ENCODE measurements at places on chromosomes 3 and 15. TPM values are rescaled to one million over a fixed set of nuclear protein-coding genes. Genes with fewer than 3 reads are reported as not detected.

Gene FBXO40
- 0.05 TPM for polyA plus RNA-seq

Gene MCTP2
- polyA plus RNA-seq: 2.9 TPM

Gene KBTBD13
- not detected for polyA plus RNA-seq

Gene THSD4
- 2.5 TPM for polyA plus RNA-seq

Gene CD86
- 0.12 TPM for polyA plus RNA-seq

Gene ANKRD63
- 0.18 TPM for polyA plus RNA-seq

Gene GRAMD1C
- polyA plus RNA-seq: 0.62 TPM

Gene ST6GAL1
- 62.8 TPM for polyA plus RNA-seq

Gene FANCD2OS
- polyA plus RNA-seq: not detected

Gene PRR20G
- polyA plus RNA-seq: 0.67 TPM

Gene C3orf22
- not detected for polyA plus RNA-seq

Gene CCNB2
- 76.0 TPM for polyA plus RNA-seq

DNA sequence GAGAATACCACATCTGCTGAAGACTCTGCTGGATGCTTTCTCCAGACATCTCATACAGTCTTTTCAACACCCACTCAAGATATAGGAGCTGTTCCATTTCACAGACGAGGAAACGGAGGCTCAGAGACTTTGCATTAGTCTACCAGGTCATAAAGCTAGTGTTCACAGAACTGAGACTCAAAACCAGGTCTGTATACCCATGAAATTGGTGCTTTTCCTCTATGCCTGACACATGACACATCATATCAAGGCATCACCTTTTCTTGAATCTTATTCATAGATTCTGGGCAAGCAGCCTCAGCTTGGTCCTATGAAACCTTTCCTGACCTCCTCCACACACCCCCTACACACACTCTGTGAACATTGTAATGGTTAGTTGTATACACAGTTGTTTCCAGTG lies 101.2 kb downstream of the LPP start:
- no peaks in the 10 kb centered on the region for H3K27me3 ChIP-seq
- no peak overlapping the region for H3K27ac ChIP-seq
- no peaks in the 10 kb centered on the region for H3K4me1 ChIP-seq
- H3K36me3 ChIP-seq: no peaks in the 10 kb centered on the region
- H3K4me3 ChIP-seq: no peak overlapping the region

DNA sequence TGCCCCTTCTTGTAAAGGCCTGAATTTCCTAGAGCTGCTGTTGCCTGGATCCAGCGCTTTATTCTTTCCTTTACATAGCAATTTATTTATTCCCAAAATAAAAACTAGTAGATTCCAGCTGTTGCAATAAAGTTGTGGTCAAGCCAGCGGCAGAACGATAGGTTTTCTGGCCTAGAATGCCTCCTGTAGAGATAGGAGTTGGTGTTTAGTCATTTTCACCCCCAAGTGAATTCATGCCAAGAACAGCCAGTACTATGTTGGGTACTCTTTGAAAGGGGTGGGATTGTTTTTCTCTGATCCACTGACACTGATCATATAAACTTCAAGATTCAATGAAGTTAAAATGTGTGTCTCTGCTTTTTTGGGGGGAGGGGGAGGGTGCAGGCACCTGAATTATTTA lies 69.7 kb downstream of the KLHL25 start:
- H3K4me3 ChIP-seq: no peak overlapping the region
- H3K36me3 ChIP-seq: peaks cover 2% of the 10 kb centered on the region
- H3K27ac ChIP-seq: no peak overlapping the region
- no peaks in the 10 kb centered on the region for H3K27me3 ChIP-seq

- no peaks in the 10 kb centered on the region for H3K4me1 ChIP-seq
- H3K36me3 ChIP-seq: peaks cover 6% of the 10 kb centered on the region
- DNase-seq: no peak
- H3K4me3 ChIP-seq: no peak overlapping the region
These were observed 25.0 kb downstream of the MIX23 start for GRCh38 chr3:122357828-122358702.

DNA sequence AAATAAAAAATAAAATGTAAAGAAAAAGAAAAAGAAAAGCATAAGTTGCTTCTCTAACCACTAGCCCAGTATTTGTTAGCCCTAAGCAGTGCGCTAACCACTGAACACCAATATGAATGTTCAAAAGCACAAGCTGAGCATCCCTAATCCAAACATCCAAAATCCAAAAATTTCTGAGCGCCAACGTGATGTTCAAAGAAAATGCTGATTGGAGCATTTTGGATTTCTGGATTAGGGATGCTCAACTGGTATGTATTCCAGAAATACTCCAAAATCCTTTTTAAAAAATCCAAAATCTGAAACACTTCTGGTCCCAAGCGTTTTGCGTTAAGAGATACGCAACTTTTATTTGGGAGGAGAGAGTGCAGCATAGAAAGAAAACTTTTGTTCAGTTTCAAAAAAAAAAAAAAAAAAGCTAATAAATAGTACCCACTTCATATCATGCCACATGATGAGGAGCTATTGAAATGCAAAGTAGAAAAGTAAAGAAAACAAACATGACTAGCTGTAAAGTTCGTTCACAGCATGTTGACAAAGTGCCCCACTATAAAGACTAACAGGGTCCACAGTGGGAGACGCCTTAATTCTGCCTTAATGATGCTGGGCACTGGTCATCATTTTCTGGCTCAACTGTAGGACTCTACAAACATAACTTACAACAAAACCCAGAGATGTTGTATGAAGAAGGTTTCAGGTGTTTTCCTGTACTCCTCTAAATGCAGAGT lies 32.4 kb downstream of the EDC3 start:
- H3K36me3 ChIP-seq: 0 out of 2 replicates have a peak, but pooled peaks cover 2% of the 10 kb centered on the region
- H3K4me1 ChIP-seq: no peaks in the 10 kb centered on the region
- DNase-seq: no peak
- H3K27me3 ChIP-seq: no peaks in the 10 kb centered on the region
- no peak overlapping the region for H3K27ac ChIP-seq
- H3K4me3 ChIP-seq: no peak overlapping the region

GRCh38 chr3:177820683-177821316 lies 623.5 kb upstream of the TBL1XR1 start:
- no peak for DNase-seq
- no peak overlapping the region for H3K4me3 ChIP-seq
- no peaks in the 10 kb centered on the region for H3K36me3 ChIP-seq
- no peaks in the 10 kb centered on the region for H3K4me1 ChIP-seq
- H3K27me3 ChIP-seq: no peaks in the 10 kb centered on the region

DNA sequence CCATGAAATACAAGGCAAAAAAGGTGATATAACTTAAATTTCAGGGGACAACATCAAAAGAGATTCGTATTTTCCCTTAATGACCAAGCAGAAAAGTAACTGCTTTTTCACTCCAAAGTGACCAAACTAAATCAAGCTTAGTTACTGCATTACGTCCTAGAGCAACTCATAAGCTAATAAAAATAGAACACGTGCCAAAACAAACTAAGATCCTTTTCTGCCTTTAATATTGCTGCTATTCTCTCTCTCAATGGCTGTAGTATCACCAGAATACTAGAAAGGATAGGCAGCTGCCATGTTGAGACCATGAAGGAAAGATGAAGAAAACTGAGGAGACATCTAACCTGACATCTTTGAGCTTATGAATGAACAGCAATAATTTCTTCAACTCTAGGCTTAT lies 43.3 kb downstream of the UBXN7 start:
- H3K4me3 ChIP-seq: no peak overlapping the region
- no peaks in the 10 kb centered on the region for H3K27me3 ChIP-seq
- no peak overlapping the region for H3K27ac ChIP-seq

- H3K27ac ChIP-seq: no peak overlapping the region
- H3K4me3 ChIP-seq: no peak overlapping the region
- no peak for DNase-seq
- no peaks in the 10 kb centered on the region for H3K27me3 ChIP-seq
- peaks cover 4% of the 10 kb centered on the region for H3K36me3 ChIP-seq
These were observed 25.8 kb downstream of the USP4 start for GRCh38 chr3:49313896-49314688.

DNA sequence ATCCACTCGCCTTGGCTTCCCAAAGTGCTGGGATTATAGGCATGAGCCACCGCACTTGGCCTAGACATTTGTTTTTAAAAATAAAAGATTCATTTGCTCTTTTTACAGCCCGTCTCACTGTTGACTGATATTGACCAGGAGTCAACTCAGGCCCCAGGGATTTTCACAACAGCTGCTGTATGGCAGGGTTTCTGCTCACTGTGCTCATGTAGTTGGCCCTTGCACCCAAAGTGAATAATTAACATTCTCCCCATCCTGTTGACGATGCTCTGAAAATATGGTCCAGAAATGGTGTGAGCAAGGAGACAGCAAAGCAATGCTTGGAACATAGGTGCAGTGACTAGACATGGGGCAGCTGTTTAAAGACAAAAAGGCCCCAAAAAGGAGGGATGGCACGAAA lies 2.9 kb upstream of the CCR5 start:
- no peak overlapping the region for H3K27ac ChIP-seq
- H3K27me3 ChIP-seq: no peaks in the 10 kb centered on the region
- DNase-seq: no peak
- H3K36me3 ChIP-seq: no peaks in the 10 kb centered on the region

DNA sequence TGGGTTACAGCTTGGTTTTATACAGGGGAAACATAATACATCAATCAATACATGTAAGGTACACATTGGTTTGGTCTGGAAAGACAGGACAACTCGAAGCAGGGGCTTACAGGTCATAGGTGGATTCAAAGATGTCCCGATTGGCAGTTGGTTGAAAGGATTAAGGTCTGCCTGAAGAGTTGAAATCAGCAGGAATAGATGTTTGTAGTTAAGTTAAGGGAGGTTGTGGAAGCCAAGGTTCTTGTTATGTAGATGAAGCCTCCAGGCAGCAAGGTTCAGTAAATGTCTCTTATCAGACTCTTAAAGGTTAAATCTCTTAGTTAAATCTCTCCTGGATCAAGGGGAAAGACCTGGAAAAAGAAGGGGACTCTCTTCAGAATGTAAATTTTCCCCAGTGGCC lies 58.4 kb upstream of the MINAR1 start:
- no peak overlapping the region for H3K4me3 ChIP-seq
- H3K27ac ChIP-seq: no peak overlapping the region
- no peaks in the 10 kb centered on the region for H3K4me1 ChIP-seq
- H3K36me3 ChIP-seq: no peaks in the 10 kb centered on the region

DNA sequence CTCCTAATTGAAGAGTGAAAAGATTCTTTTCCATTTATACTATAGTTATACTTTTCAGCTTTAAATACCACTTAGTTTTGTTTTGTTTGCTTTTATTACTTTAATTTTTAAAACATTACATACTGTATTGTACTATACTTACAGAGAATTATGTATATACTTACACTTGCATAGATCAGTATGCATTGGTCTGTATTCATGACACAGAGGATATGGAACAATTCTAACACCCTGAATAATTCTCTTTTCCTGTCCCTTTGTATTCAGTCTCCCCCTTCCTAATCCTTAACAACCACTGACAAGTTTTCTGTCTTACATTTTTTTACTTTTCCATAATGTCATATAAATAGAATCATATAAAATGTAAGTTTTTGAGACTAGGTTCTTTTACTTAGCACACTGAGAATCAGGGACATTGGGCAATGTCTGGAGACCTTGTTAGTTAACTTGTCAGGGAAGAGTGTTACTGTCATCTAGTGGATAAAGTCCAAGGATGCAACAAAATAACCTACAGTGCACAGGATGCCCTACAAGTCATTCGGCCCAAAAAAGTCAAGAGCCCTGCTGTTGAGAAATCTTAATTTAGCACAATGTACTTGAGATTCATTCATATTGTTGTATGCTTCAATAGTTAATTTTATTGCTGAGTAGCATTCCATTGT lies 95.7 kb upstream of the MCTP2 start:
- no peaks in the 10 kb centered on the region for H3K27me3 ChIP-seq
- no peaks in the 10 kb centered on the region for H3K36me3 ChIP-seq
- DNase-seq: no peak
- no peak overlapping the region for H3K4me3 ChIP-seq
- no peaks in the 10 kb centered on the region for H3K4me1 ChIP-seq

- no peak for DNase-seq
- H3K4me3 ChIP-seq: no peak overlapping the region
- H3K27me3 ChIP-seq: no peaks in the 10 kb centered on the region
- no peaks in the 10 kb centered on the region for H3K36me3 ChIP-seq
- H3K4me1 ChIP-seq: no peaks in the 10 kb centered on the region
These were observed 29.5 kb downstream of the CFAP100 start for GRCh38 chr3:126424039-126424717.

GRCh38 chr3:121918779-121919483 lies 24.7 kb downstream of the SLC15A2 start:
- no peaks in the 10 kb centered on the region for H3K27me3 ChIP-seq
- no peak overlapping the region for H3K27ac ChIP-seq
- no peak for DNase-seq
- no peaks in the 10 kb centered on the region for H3K4me1 ChIP-seq
- H3K4me3 ChIP-seq: no peak overlapping the region

DNA sequence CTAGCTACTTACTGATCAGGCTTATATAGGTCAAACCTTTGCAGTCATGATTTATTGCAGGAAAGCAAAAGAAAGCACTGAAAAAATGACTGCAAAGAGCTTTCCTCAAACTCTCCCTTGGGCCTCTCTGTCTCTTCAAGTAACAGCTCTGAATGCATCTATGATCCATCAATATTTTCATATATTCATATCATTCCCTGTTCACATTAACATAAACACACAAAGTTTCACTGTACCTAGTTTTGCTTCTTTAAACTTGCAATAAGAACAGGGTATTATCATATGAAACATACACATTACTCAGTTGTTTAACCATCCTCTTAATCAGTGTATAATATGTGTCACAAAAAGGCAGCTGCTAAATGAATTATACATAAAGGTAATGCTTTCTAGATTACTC lies 107.9 kb upstream of the ARL6 start:
- H3K27me3 ChIP-seq: no peaks in the 10 kb centered on the region
- no peaks in the 10 kb centered on the region for H3K4me1 ChIP-seq
- DNase-seq: no peak
- H3K27ac ChIP-seq: no peak overlapping the region
- no peak overlapping the region for H3K4me3 ChIP-seq

GRCh38 chr3:197356275-197356674 lies 57.9 kb upstream of the DLG1 start:
- H3K4me1 ChIP-seq: no peaks in the 10 kb centered on the region
- H3K36me3 ChIP-seq: no peaks in the 10 kb centered on the region
- H3K27me3 ChIP-seq: no peaks in the 10 kb centered on the region
- H3K4me3 ChIP-seq: no peak overlapping the region

- H3K4me3 ChIP-seq: peak overlapping the region; percentile 65
- peaks cover 4% of the 10 kb centered on the region for H3K36me3 ChIP-seq
- H3K27me3 ChIP-seq: no peaks in the 10 kb centered on the region
- peaks cover 4% of the 10 kb centered on the region for H3K4me1 ChIP-seq
- no peak for DNase-seq
- H3K27ac ChIP-seq: no peak overlapping the region
These were observed 1.5 kb downstream of the ZNF639 start for GRCh38 chr3:179324270-179324754.

GRCh38 chr3:2303566-2303965 lies 204.9 kb downstream of the CNTN4 start:
- peaks cover 5% of the 10 kb centered on the region for H3K4me1 ChIP-seq
- no peaks in the 10 kb centered on the region for H3K36me3 ChIP-seq
- no peak overlapping the region for H3K27ac ChIP-seq
- DNase-seq: no peak
- no peaks in the 10 kb centered on the region for H3K27me3 ChIP-seq
- H3K4me3 ChIP-seq: no peak overlapping the region

DNA sequence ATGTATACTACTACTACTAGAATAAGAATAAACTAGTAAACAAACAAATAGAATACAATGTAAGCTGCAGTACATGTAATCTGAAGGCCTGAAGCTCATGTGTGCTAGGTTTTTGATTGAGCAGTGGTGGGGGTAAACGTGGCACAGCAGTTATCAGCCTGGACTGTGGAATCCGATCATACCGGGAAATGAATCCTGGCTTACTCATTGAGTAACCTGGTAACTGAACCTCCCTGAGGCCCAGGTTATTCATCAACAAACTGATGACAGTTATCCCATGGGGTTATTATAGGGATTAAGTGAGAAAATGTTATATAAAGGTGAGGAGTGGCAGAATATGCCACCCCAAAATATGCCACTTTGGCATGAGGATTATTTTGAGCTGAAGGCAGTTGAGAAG lies 339.1 kb downstream of the FHIT start:
- H3K4me3 ChIP-seq: no peak overlapping the region
- H3K27ac ChIP-seq: no peak overlapping the region
- no peaks in the 10 kb centered on the region for H3K36me3 ChIP-seq
- no peaks in the 10 kb centered on the region for H3K27me3 ChIP-seq

All from H1 (cell line).